ENCODE measurements at places on chromosomes 4 and X. TPM values are rescaled to one million over a fixed set of nuclear protein-coding genes. Genes with fewer than 3 reads are reported as not detected.
A peak's percentile ranks its signal among the peaks of the same experiment; 100 is the strongest.

PNPLA4 gene
- total RNA-seq: 10.4 TPM

BST1 gene
- total RNA-seq: 7.3 TPM

TRIM61 gene
- 1.0 TPM for total RNA-seq

MAOB gene
- total RNA-seq: 35.1 TPM

ZNF630 gene
- total RNA-seq: 2.8 TPM

ARHGAP6 gene
- total RNA-seq: 51.9 TPM

MAGEA11 gene
- not detected for total RNA-seq

GLOD5 gene
- not detected for total RNA-seq

SLC9B1 gene
- 2.8 TPM for total RNA-seq

NLGN4X gene
- 11.7 TPM for total RNA-seq

MAGEA12 gene
- total RNA-seq: not detected

C4orf50 gene
- total RNA-seq: not detected

SLC7A11 gene
- 0.22 TPM for total RNA-seq

- DNase-seq: no peak
These were observed 21.6 kb downstream of the TEC start for GRCh38 chr4:48247878-48248558.

DNA sequence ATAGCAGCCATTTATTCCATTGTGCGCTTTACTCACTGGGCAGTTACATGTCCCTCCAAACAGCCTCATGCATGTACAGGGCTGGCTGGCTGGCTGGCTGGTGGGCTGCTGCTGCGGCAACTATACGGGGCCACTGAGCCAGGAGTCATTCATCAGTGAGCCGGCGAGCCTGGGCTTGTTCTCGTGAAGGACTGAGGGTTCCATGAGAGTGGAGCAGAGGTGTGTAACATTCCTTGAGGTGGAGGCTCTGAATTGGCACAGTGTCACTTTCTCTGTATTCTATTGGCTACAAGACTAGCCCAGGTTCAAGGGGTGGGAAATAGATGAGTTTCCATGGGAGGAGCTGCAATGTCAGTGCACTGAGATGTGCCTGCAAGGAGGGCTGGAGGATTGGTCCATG, 89.1 kb downstream of the ARHGAP10 start:
- no peak for DNase-seq

- no peak for DNase-seq
These were observed 280.5 kb upstream of the EDA2R start for GRCh38 chrX:66919280-66919832.

GRCh38 chr4:19368800-19369199, 882.9 kb upstream of the SLIT2 start:
- no peak for DNase-seq

- DNase-seq: no peak
These were observed 367.6 kb downstream of the ARHGAP24 start for GRCh38 chr4:85842540-85842939.

GRCh38 chrX:13489454-13489853, 79.9 kb upstream of the EGFL6 start:
- DNase-seq: peak; percentile 47

GRCh38 chr4:53558065-53558801, 33.1 kb downstream of the LNX1 start:
- no peak for DNase-seq

- no peak for DNase-seq
These were observed 20.4 kb upstream of the DCTD start for GRCh38 chr4:182937268-182938204.

- no peak for DNase-seq
These were observed 690.3 kb upstream of the FAM241A start for GRCh38 chr4:111454961-111455360.

DNA sequence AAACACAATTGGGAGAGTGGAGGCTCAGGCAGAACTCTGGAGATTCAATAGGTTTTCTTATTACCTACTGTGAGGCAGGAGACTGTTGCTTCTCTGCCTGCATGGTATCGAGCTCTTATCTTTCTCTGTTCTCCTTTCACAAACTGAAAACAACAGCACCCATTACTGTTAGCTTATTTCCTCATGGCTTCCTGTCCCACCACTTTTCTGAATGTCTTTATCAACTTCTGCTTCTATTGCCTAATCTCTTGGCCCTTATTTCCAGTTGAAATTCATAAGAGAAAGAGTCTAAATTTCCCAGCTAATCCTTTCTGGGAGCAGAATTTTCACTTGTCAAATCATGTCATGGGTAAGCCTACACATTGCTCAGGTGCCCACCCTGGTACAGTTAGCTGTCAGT, 46.8 kb upstream of the NDST3 start:
- no peak for DNase-seq

GRCh38 chr4:112673686-112674085, 36.7 kb downstream of the LARP7 start:
- DNase-seq: no peak

- DNase-seq: no peak
These were observed 108.6 kb downstream of the TBL1X start for GRCh38 chrX:9573282-9574106.

DNA sequence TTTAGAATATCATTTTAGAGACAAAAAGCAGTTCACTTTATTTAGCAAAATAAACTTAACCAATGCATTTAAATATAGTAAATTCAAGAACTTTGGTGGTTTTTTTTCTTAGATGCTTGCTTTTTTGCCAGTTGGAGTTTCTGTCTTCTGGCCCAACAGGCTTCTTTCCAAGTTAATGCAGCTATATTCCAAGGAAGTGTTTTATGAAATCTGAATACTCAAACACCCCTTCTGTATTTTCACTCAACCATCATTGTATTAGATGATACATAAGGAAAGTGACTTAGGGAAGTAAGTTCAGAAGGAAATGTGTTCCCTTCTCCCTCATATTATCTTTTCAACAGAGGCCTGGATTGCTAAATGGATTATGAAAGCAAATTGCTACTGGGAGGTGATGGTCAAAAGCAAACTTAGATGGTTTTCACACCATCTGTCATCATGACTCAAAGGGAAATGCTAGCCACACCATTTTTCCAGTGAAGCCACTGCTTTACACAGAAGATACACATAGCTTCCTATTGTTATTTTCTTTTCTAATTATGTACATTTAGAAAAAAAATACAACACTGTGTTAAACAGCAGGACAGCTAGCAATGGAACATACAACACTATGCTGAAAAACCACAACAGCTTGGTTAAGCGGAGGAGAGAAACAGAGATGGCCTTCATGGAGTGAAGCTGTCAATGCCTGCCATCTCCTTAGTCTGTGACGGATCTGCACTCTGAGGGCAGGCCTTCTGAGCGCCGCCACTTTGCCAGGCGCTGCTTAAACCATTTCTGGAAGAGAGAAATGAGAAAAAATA, 32.9 kb downstream of the HOPX start:
- DNase-seq: no peak

- no peak for DNase-seq
These were observed 118.8 kb downstream of the GABRA2 start for GRCh38 chr4:46270986-46271596.

- no peak for DNase-seq
These were observed 295.9 kb upstream of the CASK start for GRCh38 chrX:42219231-42219630.

GRCh38 chr4:125097729-125098128, 217.0 kb upstream of the FAT4 start:
- DNase-seq: no peak

GRCh38 chrX:99602107-99602506, 808.0 kb downstream of the PCDH19 start:
- DNase-seq: no peak

- no peak for DNase-seq
These were observed 29.3 kb downstream of the CLCN3 start for GRCh38 chr4:169649545-169650226.

DNA sequence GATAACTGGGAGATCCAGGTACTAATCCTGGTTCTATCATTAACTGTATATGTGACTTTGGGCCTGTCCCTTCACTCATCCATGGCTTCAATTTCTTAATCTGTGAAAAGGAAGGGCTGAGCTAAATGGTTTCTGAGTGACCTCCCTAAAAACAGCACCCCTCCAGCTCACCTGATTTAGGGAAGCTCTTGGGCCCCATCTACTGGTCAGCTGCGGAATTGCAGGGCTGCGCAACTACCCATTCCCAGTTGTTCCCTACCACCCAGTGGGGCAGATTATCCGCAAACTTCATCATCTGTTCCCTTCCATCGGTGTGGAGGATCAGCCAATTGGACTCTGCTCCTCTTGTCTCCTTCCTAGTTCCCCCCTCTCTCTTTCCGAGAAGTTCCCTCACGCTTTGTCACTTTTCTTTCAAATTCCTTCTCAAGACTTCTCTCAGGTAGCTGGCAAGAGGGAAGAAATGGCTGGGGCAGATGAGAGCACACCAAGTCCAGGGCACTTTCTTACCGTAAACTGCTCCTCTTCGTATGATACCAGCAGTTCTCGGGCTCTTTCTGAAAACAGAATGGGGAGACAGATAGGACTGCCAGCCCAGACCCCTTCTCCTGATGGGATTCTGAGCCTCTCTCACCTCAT, 5.8 kb downstream of the LAS1L start:
- DNase-seq: no peak

DNA sequence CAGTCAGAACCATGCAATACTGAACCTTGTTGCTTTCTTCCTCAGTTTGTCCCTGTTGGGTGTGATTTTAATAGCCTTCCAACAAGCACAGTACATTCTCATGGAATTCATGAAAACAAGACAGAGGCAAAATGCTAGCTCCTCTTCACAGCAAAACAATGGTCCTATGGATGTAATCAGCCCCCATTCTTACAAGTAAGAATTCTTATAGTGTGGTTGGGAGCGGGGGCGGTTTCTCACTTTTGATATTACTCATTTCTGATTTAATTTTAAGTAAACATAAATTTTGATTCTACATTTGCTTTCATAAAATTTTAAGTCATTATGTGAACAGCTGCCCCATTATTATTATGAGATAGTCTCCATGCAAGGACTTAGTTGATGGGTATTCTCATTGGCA, 80.8 kb upstream of the TLR2 start:
- no peak for DNase-seq

DNA sequence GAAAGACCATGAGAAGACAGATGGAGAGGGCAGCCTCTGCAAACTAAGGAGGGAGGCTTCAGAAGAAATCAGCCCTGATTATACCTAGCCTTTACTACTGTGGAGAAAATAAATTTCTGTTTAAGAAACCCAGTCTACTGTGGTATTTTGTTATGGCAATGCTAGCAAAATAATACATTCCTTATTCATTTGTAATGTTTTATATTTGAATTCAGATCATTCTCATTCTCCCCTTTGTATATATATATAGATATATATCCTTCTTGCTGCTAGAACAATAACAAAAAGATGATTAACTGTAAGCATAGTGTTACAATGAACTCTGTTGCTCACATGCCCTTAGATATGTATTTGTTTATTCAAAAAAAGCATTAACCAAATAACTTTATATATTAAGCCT, 22.5 kb downstream of the DMD start:
- DNase-seq: no peak

DNA sequence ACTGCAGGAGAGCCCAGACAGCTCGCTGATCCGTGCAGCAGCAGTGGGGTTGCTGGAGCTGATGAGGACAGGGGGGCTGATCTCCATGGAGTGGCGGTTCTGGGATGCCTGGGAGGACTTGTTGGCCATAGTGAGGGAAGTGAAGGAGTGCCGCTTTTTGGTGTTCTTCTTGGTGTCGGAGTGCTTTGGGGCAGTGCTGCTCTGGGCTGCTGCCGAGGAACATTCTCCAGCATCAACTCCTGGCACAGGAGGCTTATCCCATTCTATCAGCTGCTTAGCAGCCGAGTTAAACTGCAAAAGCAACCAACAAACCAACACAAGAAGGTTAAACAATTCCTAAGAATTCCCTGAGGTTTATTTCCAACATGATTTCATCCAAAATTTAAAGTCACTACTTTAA, 126.3 kb upstream of the CBR4 start:
- DNase-seq: no peak

- DNase-seq: no peak
These were observed 6.1 kb downstream of the DAPP1 start for GRCh38 chr4:99822734-99823133.

DNA sequence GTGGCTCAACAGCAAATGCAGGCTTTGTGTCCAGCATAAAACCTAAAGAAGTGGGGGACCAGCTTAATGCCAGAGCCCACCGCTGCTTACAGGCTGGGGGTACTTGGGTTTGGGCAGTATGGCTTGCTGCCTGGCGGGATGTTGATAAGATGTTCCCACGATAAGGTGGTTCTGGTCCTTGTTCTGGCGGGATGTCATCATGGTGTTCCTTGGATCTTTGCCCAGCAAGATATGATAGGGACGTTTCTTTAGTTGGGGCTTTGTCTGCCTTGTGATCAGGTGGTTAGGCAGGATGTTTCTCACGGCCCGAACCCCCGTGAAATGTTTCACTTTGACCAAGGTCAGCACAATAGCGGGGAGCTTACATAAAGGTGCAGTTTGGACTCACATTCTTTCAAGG, 35.3 kb downstream of the PNPLA4 start:
- DNase-seq: no peak

- peak; percentile 29 for DNase-seq
These were observed 155.2 kb upstream of the GALNT7 start for GRCh38 chr4:173013232-173013930.

GRCh38 chr4:10832806-10833628, 148.4 kb upstream of the CLNK start:
- no peak for DNase-seq

DNA sequence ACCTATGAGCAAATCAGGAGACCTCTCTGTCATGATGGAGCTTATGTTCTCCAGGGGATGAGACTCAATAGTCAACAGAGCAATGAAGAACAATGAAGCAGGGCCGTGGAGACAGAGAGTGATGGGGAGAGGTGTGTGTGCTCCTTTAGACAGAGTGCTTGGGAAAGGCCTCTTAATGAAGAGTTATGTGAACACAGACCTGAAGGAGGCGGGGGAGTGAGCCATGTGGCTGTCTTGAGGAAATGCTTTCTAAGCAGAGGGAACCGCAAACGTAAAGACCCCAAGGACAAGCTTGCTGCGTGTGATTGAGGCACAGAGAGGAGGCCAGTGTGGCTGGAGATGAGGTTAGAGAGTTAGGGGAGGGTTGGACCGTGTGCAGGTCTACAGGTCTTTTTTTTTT, 53.1 kb downstream of the CHRNA9 start:
- no peak for DNase-seq

DNA sequence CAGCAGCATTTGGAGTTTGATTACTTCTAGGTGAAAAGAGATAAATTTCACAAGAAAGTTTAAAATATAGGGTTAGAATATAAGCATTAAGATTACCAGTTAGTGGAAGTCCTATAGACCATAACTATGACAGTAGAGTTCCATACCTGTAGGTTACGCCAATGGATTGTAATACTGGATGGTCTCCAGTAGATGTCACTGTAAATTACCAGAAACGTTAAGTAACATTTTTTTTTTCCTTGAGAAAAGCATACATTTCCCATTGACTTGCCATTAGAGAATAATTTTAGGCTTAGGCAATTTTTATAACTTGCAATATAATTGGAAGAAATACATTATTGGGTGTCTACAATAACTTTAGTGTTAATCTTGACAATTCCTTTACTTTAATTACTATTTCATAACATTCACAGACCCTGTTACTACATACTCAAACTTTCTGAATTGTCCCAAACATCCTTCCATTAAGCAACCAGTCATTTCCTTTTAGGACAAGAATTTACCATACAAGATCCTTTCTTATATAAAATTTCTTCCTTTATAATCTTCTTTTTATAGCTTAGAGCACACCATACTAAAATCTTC, 304.1 kb upstream of the TECRL start:
- no peak for DNase-seq

GRCh38 chrX:132648895-132649294, 160.1 kb upstream of the MBNL3 start:
- no peak for DNase-seq

Data from tibial nerve (tissue), 4 donors.